ENCODE measurements at places on chromosomes 3 and 15. TPM values are rescaled to one million over a fixed set of nuclear protein-coding genes. Genes with fewer than 3 reads are reported as not detected.

Gene CIDEC
- polyA plus RNA-seq: 0.07 TPM

Gene NDN
- polyA plus RNA-seq: 5.9 TPM

Gene CPLX3
- polyA plus RNA-seq: not detected

Gene UROC1
- polyA plus RNA-seq: not detected

Gene RTP1
- polyA plus RNA-seq: not detected

Gene OSTN
- polyA plus RNA-seq: not detected

Gene LMAN1L
- not detected for polyA plus RNA-seq

Gene SERINC4
- polyA plus RNA-seq: 0.06 TPM

Gene C2CD4A
- polyA plus RNA-seq: not detected

Gene EFL1
- polyA plus RNA-seq: 12.5 TPM

Gene TEX55
- polyA plus RNA-seq: not detected

Gene BFSP2
- not detected for polyA plus RNA-seq

Gene ATP8B4
- not detected for polyA plus RNA-seq

Gene KPNA4
- 13.6 TPM for polyA plus RNA-seq

Gene RYR3
- polyA plus RNA-seq: not detected

Gene NTRK3
- polyA plus RNA-seq: not detected

Gene PIGBOS1
- polyA plus RNA-seq: 11.4 TPM

Gene SYNPR
- not detected for polyA plus RNA-seq

Gene MGA
- polyA plus RNA-seq: 0.95 TPM

Gene WDR93
- polyA plus RNA-seq: not detected

Gene MINAR1
- polyA plus RNA-seq: 0.06 TPM

Gene SLCO2A1
- polyA plus RNA-seq: 0.14 TPM

Gene DNAH12
- polyA plus RNA-seq: not detected

Gene CDCP1
- polyA plus RNA-seq: 61.3 TPM

Gene CASR
- not detected for polyA plus RNA-seq

Gene TGM4
- 0.83 TPM for polyA plus RNA-seq

Gene KY
- not detected for polyA plus RNA-seq

Gene A4GNT
- polyA plus RNA-seq: not detected

Gene CATSPER2
- 2.9 TPM for polyA plus RNA-seq

Gene GOLGA8T
- polyA plus RNA-seq: not detected

Gene EPHA6
- not detected for polyA plus RNA-seq

Gene BMF
- polyA plus RNA-seq: 0.22 TPM

Gene TNNC1
- 0.19 TPM for polyA plus RNA-seq

Gene FRG2C
- polyA plus RNA-seq: not detected

Gene OIP5
- polyA plus RNA-seq: 15.7 TPM

Gene SNX22
- polyA plus RNA-seq: 0.33 TPM

Gene GOLGA8R
- not detected for polyA plus RNA-seq

Gene KIF23
- polyA plus RNA-seq: 38.2 TPM

Gene C3orf70
- not detected for polyA plus RNA-seq

Gene PLS1
- 3.8 TPM for polyA plus RNA-seq

Gene IL17RC
- polyA plus RNA-seq: 21.8 TPM

Gene SOX14
- not detected for polyA plus RNA-seq

All from foreskin keratinocyte (primary cell).